ENCODE measurements at places on chromosomes 12 and 14.

DNA sequence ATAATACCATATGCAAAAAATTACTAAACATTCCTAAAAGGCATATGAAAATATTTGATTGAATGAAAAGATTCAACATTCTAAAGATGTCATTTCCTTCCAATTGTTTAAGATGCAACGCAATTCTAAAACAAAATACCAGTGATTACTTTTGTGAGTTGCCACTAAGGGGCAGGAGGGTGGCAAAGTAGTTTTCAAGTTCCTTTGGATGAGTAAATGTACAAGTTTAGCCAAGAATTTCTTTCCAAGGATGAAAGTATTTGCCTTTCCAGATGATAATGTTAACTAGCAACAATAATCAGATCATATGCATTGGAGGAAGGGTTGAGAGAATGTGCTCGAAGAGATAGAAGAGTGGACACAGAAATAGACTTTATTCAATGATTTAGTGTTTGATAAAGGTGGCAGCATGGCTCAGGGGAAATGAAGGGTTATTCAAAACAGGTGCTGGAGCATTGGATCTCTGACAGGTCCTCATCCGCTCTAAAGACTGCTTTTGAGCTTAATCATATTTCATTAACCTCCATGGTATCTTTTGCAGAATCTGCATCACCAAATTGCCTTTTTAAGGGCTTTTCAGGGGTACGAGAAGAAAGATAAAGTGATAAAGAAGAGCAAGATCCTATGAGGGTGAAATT lies 678.5 kb upstream of the TBX3 start:
- no peak for DNase-seq

DNA sequence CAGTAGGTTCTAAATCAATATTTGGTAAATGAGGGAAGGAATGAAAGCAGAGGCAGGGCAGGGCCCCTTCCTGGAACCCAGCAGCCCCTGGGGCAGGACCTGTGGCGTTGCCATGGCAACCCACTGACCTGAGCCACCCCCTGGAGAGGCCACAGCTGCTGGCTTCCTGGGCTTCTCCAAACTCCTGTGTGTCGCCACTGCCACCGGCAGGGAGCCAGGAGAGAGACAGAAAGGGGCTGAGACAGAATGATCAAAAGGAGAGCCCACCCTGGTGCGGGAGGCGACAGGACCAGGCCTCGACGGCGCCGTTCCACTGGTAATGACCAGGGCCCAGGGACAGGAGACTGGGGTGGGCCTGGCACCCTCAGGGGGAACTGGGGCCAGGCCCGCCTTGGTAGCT lies 18.2 kb downstream of the RFX4 start:
- no peak for DNase-seq

DNA sequence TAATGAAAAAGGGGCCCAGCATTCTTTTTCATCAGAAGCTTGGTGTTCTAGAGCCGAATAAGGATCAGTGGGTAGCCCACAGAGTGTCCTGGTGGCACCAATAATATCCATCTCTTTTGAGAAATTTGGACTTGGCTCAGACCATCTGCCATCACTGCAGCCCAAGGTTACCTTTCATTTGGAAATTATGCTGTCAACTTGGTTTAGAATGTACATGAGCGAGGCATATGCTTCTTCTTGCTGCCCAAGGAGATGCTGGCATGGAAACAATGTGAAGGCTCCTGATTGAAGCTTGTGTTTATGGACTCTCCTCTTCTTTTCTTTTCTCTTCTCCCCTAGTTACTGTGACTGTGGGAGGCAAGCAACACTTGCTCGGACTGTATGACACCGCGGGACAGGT lies 50.0 kb downstream of the GPHB5 start:
- no peak for DNase-seq

GRCh38 chr14:94665544-94665943 lies 53.4 kb downstream of the SERPINA3 start:
- DNase-seq, result no peak

GRCh38 chr14:30559638-30560091 lies 707 bp downstream of the G2E3 start:
- DNase-seq, result no peak

DNA sequence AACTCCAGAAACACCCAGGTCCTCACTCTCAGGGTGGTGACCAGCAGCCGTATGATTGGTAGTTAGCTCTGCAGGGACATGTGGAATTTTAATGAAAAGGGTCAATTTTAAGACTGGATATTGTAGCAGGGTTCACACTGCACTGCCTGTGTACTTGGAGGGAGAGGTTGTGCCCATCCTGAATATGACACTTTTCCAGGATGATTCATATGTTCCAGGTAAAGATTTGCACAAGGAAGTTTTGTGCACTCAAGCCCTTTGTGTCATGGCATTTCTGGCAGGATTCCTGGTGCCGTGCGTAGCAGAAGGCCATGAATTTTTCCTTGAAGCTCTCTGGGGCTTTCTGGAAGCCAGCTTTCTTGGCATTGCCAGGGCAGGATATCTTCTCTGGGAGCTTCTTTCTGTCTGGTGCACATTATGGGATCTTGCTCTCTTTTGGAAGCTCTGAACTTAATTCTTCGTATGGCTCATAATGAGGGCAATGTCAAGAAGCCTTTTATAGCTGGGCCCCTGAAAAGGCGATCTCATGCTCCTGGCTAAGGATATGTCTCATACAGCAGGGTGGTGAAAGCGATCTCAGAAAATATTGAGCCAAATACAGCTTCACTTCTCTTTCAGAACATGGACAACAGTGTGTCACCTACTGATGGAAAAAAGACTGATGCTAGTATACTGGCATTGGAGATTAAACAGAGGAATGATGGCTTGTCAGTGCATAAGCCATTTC lies 1133.9 kb downstream of the AACS start:
- no peak for DNase-seq

GRCh38 chr14:88791629-88792472 lies 902 bp downstream of the EML5 start:
- peak; percentile 41 for DNase-seq
